ENCODE measurements at places on chromosomes 3 and 15.

DNA sequence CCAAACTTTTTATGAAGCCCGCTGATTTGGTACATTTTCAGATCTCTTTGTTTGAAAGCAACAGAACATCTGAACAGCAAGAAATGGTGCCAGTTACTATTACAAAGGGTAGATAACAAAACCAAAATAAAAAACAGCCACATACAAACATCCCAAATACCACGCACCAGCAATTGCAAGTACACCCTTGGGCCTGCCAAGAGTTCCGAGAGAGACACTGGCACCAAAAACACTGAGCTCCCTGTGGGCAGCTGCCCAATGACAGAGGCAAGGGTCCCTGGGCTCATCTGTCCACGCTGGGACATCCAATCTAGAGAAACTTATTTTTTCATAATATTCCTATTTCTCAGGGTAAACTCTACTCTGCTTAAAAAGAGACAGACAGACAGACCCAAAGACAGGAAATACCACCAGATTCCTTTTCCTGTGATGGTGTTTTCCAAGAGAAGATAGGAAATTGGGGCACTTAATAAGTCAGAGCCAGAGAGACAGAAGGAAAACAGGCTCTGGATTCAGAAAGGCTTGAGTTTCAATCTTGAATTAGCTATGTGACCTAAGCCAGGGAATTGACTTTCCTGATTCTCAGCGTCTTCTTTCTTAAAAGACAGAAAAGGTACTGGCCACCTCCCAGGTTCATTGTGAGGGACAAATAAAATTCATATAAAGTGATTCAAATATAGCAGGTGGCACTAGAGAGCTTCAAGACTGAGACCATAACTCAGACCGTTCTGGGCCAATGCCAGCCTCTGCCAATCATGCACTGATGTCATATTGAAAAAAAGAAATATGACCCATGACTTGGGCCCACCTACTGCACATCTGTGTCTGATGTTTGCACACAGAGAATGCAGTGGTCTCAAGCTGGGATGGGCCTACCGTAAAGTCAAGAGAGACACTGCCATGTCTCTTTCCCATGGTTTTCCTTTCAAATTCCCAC, 61.3 kb downstream of the FOXP1 start:
- DNase-seq: no peak

- DNase-seq: no peak
These were observed 67.3 kb downstream of the VGLL4 start for GRCh38 chr3:11576453-11576852.

DNA sequence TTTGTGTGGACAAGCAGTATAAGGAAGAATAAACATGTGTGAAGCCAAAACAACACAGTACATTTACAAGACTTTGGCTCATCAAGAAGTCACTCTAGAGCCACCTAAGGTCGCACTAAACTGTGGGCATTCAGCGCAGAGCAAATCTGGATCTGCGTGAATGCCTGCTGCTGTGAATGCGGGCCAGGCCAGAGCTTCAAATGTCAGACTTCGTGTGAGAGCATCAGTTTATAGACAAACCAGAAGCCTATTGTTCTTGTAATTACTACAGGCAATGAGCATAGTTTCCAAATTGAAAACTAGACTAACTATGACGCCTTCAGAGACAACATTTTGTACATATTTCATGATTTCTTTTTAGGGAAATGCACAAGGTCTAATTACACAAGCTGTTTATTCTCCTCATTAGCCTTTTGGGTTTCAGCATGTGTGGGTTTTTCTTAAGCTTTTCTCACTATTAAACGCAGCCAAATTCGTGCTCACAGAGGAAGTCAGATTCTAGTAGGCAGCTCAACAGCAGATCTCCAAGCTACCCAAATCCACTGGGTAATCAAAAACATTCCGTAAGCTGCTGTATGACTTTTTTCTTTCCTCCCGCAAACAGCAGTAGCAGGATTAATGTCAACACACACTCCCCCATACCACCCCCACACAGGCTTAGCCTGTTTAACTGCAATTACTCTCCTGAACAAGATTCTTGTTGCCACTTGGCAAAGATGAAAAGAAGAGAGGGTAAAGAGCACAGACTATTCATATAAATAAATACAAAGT, 84.5 kb upstream of the SETMAR start:
- DNase-seq: no peak

GRCh38 chr3:157398598-157398997, 38.1 kb upstream of the PTX3 start:
- no peak for DNase-seq

- DNase-seq: no peak
These were observed 35.6 kb downstream of the KLHL6 start for GRCh38 chr3:183519891-183520290.

DNA sequence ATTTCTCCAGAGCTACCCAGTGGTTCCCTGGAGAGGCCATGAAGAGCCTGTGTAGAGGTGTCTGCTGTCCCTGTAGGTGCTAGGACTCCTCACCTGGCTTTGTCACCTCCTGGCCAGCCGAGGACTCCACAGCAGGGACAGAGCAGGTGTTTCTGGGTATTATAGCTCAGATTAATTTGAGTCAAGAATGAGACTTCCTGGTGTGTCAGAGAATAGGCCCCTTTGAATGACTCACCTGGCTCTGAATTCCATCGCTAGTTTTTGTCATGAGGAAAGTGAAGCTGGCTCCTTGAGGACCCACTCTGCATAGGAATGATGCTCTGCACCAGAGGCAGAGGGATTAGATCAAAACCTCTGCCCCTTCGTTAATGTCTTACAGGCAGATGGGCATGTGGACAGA, 167.5 kb upstream of the TOPAZ1 start:
- DNase-seq: no peak

- no peak for DNase-seq
These were observed 161.2 kb upstream of the RGMA start for GRCh38 chr15:93250209-93250608.

DNA sequence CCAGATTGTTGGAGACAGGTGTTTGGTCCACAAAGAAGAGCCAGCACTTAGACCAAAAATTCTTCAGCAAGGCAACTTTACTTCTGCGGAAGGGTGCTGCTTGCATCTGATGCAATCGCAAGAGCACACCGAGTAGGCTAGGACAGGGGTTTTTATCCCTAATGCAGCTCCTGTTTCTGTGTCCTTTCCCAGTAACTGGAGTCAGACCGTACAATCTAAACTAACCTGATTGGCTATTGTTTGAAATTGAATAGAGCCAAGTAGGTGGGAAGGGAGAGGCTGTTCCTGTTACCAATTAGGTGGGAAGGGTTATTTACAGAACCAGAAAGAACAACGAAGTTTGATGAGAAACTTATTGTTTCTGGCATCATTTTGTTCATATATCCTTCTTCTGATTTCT, 77.6 kb downstream of the CHCHD4 start:
- DNase-seq: no peak

DNA sequence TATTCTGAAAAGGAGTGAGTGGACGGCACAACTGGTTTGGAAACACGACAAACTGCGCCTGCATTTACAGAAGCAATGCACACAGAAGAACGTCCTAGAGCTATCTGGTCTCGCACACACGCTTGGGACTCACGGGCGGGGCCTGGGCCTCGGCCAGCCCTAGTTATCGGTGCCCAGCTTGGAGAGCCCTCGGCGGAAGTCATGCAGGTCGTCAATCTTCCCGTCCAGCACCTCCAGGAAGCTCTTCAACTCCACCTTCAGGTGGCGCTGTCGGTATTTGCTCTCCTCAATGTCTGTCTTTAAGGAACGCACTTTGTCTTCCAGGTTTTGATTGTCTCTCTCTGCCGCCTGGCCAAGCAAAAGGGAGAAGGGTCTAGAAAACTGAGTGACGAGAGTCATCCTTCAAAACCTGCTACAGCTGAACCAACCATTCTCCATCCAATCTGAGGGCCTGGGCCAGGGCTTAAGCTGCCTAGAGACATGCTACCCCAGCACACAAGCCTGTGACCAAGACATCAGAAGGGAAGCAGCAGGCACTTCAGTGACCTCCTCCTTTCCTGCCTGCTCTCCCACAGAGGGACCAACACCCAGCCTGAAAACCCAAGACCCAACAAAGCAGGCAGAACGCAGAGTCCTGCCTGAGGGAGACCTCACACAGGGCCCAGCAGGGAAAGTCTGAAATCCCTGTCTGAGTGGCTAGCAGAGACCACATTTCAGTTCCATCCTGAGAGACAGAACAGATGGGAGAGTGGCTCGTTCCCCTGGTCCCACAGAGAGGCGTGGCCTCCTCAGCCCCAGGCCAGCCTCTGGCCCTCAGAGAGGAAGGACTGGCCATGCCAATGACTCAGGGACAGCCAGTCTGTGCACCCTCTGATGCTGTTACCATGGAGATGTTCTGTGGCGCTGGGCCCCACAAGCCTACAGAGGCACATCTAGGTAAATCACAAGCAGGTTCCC, 40.4 kb downstream of the WHAMM start:
- no peak for DNase-seq

Data from NCI-H187 (cell line).